ENCODE measurements at places on chromosomes 2 and 18.

- DNase-seq: no peak
- peaks cover 15% of the 10 kb centered on the region for H3K4me1 ChIP-seq
- no peak overlapping the region for H3K27ac ChIP-seq
- H3K4me3 ChIP-seq: no peak overlapping the region
- H3K27me3 ChIP-seq: peaks cover under 1% of the 10 kb centered on the region
- H3K36me3 ChIP-seq: peaks cover 4% of the 10 kb centered on the region
Observed at GRCh38 chr2:172179045-172179701, 76.5 kb upstream of the DLX2 start.

DNA sequence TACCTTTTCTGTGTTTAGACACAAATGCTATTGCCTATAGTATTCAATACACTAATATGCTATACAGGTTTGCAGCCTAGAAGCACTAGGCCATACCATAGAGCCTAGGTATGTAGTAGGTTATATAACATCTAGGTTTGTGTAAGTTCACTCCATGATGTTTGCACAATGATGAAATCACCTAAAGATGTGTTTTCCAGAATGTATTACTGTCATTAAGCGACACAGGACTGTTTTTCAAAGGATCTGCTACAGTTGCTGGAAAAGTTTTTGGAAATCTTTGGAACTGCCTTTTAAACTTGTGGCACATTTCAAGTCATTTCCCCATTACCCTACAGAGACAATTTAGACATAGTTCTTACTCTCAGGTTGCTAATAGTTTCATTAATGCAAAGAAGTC, 9.3 kb downstream of the PSMD1 start:
- H3K27ac ChIP-seq: no peak overlapping the region
- H3K36me3 ChIP-seq: peaks cover 3% of the 10 kb centered on the region

GRCh38 chr2:33589444-33589843, 9.7 kb downstream of the FAM98A start:
- no peaks in the 10 kb centered on the region for H3K4me1 ChIP-seq
- no peak overlapping the region for H3K27ac ChIP-seq
- DNase-seq: no peak
- H3K27me3 ChIP-seq: no peaks in the 10 kb centered on the region
- H3K4me3 ChIP-seq: no peak overlapping the region

DNA sequence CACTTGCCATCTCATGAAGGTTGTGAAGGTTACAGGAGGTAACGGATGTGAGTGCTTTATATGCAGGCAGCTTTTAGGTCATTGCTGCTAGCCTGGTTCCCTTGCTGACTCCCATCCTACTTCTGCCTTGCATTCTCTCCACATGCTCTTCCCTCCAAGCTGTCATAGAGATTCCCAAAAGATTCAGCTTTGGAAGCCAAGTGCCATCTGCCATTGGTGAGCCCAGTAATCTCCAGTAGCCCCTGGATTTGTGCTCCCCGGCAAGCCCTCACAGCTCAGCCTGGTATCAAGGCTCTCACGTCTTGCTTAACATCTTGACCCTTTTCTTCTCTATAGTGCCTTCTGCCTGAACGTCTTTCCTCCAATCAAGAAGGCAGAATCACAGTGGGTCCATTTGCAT, 61.6 kb downstream of the MYT1L start:
- H3K36me3 ChIP-seq: no peaks in the 10 kb centered on the region
- H3K27me3 ChIP-seq: no peaks in the 10 kb centered on the region
- DNase-seq: no peak
- no peak overlapping the region for H3K4me3 ChIP-seq
- peaks cover 18% of the 10 kb centered on the region for H3K4me1 ChIP-seq

DNA sequence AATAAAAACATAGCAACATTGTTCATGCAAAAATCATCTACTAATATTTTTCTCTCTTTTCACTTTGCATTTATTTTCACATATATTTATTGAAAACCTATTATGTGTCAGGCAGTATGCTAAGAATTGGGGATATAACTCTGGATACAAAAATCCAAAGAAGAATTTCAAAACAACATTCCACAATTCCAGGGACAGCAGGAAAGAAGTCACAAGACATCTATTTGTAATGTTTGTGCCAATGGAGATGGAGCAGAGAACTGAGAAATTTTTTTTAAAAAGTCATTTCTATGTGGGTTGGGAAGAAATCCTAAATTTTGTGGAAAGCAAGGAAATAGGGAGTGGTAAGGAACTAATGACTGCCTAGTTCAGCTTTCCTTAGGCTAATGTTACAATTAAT, 128.6 kb upstream of the TLK1 start:
- H3K4me1 ChIP-seq: peaks cover 10% of the 10 kb centered on the region
- H3K4me3 ChIP-seq: no peak overlapping the region
- H3K27me3 ChIP-seq: no peaks in the 10 kb centered on the region
- DNase-seq: no peak

GRCh38 chr2:158042245-158042644, 59.4 kb upstream of the UPP2 start:
- H3K36me3 ChIP-seq: no peaks in the 10 kb centered on the region
- no peaks in the 10 kb centered on the region for H3K27me3 ChIP-seq
- no peaks in the 10 kb centered on the region for H3K4me1 ChIP-seq
- no peak overlapping the region for H3K27ac ChIP-seq
- H3K4me3 ChIP-seq: no peak overlapping the region

GRCh38 chr2:15932394-15933183, 7.8 kb upstream of the MYCN start:
- H3K4me1 ChIP-seq: peaks cover 31% of the 10 kb centered on the region
- H3K27me3 ChIP-seq: no peaks in the 10 kb centered on the region
- H3K27ac ChIP-seq: peak overlapping the region; percentile 60
- DNase-seq: no peak
- no peak overlapping the region for H3K4me3 ChIP-seq

DNA sequence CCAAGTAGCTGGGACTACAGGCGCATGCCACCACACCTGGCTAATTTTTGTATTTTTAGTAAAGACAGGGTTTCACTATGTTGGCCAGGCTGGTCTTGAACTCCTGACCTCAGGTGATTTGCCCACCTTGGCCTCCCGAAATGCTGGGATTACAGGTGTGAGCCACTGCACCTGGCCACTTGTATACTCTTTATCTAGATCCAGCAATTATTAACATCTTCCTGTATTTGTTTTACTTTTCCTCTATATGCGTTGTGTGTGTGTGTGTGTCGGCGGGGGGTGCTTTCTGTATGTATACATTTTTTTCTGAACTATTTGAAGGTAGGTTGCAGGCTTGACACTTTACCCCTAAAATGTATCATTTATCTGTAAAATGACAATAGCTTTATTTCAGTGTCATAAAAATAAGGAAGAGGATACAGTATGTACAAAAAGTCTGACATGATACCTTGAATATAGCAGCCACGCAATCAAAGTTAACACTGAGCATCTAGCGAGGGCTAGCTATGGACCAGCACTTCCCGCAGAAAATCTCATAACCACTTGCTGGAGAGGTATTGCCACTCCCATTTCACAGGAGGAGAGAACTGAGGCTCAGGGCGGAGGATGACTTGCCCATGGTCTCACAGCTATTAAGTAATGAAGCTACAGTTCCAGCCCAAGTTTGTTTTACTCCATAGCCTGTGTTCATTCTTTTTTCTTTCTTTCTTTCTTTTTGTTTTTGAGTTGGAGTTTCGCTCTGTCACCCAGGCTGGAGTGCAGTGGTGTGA, 251.3 kb downstream of the MYCN start:
- DNase-seq: no peak
- no peak overlapping the region for H3K27ac ChIP-seq
- peaks cover 42% of the 10 kb centered on the region for H3K27me3 ChIP-seq
- H3K36me3 ChIP-seq: no peaks in the 10 kb centered on the region
- peaks cover 31% of the 10 kb centered on the region for H3K4me1 ChIP-seq

DNA sequence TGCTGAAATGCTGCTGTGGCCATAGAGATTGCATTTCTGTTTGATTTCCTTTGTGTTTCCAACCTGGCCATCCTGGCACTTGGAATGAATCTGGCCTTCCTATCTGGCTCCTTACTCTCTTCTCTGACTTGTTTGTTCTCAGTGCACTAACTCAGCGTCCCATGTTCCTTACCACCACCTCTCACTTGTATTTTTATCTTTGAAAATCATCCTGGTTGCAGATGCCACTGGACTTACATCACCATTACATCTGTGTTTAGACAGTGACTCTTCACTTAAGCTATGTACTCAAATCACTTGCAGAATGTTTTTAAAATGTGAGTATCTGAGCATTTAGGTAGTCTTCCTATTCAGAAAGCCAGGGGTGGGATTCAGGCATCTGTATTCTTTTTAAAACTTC, 239.5 kb downstream of the WDR7 start:
- no peak for DNase-seq
- H3K27me3 ChIP-seq: no peaks in the 10 kb centered on the region
- no peak overlapping the region for H3K4me3 ChIP-seq
- peaks cover 2% of the 10 kb centered on the region for H3K36me3 ChIP-seq
- H3K4me1 ChIP-seq: peaks cover 4% of the 10 kb centered on the region

- H3K27me3 ChIP-seq: peaks cover 6% of the 10 kb centered on the region
- no peak overlapping the region for H3K27ac ChIP-seq
- H3K4me3 ChIP-seq: no peak overlapping the region
- no peaks in the 10 kb centered on the region for H3K36me3 ChIP-seq
- no peak for DNase-seq
- H3K4me1 ChIP-seq: no peaks in the 10 kb centered on the region
Observed at GRCh38 chr18:6427286-6427685, 12.6 kb upstream of the L3MBTL4 start.

GRCh38 chr18:12993439-12993838, 2.3 kb downstream of the CEP192 start:
- H3K4me3 ChIP-seq: no peak overlapping the region
- no peak for DNase-seq
- no peaks in the 10 kb centered on the region for H3K27me3 ChIP-seq
- no peaks in the 10 kb centered on the region for H3K36me3 ChIP-seq
- peak overlapping the region; percentile 15 for H3K27ac ChIP-seq
- H3K4me1 ChIP-seq: peaks cover 19% of the 10 kb centered on the region

GRCh38 chr2:99928470-99929053, 213.8 kb downstream of the AFF3 start:
- no peaks in the 10 kb centered on the region for H3K4me1 ChIP-seq
- no peak for DNase-seq
- peaks cover 5% of the 10 kb centered on the region for H3K36me3 ChIP-seq
- H3K27me3 ChIP-seq: no peaks in the 10 kb centered on the region

DNA sequence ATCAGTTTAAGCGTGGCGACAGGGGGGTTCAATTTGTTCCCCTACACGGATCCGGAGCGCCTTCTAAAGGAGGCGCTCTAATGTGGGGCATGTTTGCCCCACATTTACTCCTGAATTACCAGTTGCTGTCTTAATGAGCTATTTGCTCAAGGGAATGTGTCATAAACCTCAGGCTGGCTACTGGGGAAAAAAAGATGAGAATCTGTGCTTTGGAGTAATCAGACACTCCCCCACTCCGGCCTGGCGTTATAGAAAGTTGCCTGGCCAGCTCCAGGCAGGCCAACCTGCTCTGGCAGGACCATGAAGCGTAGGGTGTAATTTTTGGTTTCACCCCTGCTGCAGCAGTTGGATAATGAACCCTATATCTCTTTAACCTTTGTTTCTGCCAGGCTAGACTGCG, 31.0 kb upstream of the MAP3K20 start:
- H3K4me3 ChIP-seq: no peak overlapping the region
- H3K4me1 ChIP-seq: peaks cover 7% of the 10 kb centered on the region
- no peak for DNase-seq
- no peaks in the 10 kb centered on the region for H3K36me3 ChIP-seq
- H3K27me3 ChIP-seq: no peaks in the 10 kb centered on the region

DNA sequence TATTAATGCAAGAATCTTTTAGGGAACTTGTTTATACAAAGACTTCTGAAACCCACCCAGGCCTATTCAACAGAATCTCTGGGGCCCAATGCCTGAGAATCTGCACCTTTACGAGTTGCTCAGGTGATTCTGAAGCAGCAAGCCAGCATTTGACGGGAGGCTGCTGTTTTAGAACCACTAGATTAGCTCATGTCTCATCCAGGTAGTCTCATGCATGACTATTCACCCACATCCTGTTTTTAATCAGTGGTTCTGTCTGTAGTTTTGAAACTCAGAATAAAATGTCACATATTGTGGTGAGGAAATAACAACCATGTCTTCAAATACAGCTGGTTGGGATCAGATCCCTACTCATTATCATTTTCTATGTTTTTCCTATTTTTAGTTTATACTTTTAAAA, 39.5 kb downstream of the CYTIP start:
- H3K27ac ChIP-seq: no peak overlapping the region
- no peaks in the 10 kb centered on the region for H3K27me3 ChIP-seq
- DNase-seq: no peak
- H3K36me3 ChIP-seq: no peaks in the 10 kb centered on the region

GRCh38 chr2:2229626-2230432, 101.2 kb downstream of the MYT1L start:
- no peaks in the 10 kb centered on the region for H3K4me1 ChIP-seq
- H3K27ac ChIP-seq: no peak overlapping the region
- H3K27me3 ChIP-seq: no peaks in the 10 kb centered on the region
- no peaks in the 10 kb centered on the region for H3K36me3 ChIP-seq
- H3K4me3 ChIP-seq: no peak overlapping the region
- no peak for DNase-seq

- no peaks in the 10 kb centered on the region for H3K4me1 ChIP-seq
- peaks cover 6% of the 10 kb centered on the region for H3K36me3 ChIP-seq
- H3K27ac ChIP-seq: no peak overlapping the region
- no peak for DNase-seq
- H3K4me3 ChIP-seq: no peak overlapping the region
Observed at GRCh38 chr2:146697307-146697706, 1147.5 kb upstream of the ACVR2A start.

GRCh38 chr2:70551167-70551566, 2.5 kb downstream of the TGFA start:
- H3K4me3 ChIP-seq: peak overlapping the region; percentile 70
- H3K27me3 ChIP-seq: peaks cover 68% of the 10 kb centered on the region
- peaks cover 31% of the 10 kb centered on the region for H3K4me1 ChIP-seq
- no peak for DNase-seq

- no peak for DNase-seq
- H3K27me3 ChIP-seq: no peaks in the 10 kb centered on the region
- H3K4me3 ChIP-seq: no peak overlapping the region
- peaks cover 18% of the 10 kb centered on the region for H3K4me1 ChIP-seq
Observed at GRCh38 chr2:133777574-133777960, 209.3 kb upstream of the NCKAP5 start.

- no peak within 1 kb of the TSS for H3K4me3 ChIP-seq
- peaks cover 81% of the 10 kb centered on the region for H3K27me3 ChIP-seq
- DNase-seq: no peak
- no peaks in the 10 kb centered on the region for H3K4me1 ChIP-seq
- no peak within 1 kb of the TSS for H3K27ac ChIP-seq
Observed at GRCh38 chr2:31580321-31581117, at the start of gene SRD5A2. TSS of gene SRD5A2 (minus strand) at chr2:31580938. CDS start at chr2:31580900, 38 bp downstream.

DNA sequence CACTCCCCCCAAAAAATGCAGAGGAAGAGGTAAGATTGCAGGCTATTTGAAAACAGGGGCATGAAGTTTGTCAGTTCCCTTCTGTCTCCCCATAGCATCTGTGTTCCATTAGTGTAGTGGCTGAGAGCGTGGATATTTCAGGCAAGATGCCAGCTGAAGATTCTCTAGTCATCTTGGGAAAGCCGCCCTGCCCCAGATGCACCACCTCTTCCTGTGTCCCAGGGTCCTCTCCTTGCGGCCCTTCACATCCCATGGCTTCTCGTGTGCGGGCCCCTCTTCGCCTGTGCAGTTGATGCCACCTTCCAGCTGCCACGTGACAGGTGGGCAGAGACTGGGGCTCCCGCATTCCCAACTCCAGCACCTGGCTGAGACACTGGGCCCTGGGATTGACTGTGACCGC, 16.1 kb downstream of the TMEM127 start:
- peaks cover 10% of the 10 kb centered on the region for H3K4me1 ChIP-seq
- H3K27me3 ChIP-seq: no peaks in the 10 kb centered on the region
- no peak overlapping the region for H3K27ac ChIP-seq
- no peak for DNase-seq
- no peak overlapping the region for H3K4me3 ChIP-seq
- H3K36me3 ChIP-seq: peaks cover 2% of the 10 kb centered on the region

All from neural crest cell (in vitro differentiated cells).